K562 (cell line): ENCODE measurements at places on chromosomes 1 and 21. TPM values are rescaled to one million over a fixed set of nuclear protein-coding genes. Genes with fewer than 3 reads are reported as not detected.

Gene SAMD13
- 0.56 and 0.78 TPM in 2 replicates for total RNA-seq

- no peak for DNase-seq
Observed at GRCh38 chr1:27136236-27136551, 18.7 kb downstream of the SLC9A1 start.

GRCh38 chr1:179031284-179031683 is 5.6 kb downstream of the FAM20B start:
- no peak for DNase-seq

- no peak for DNase-seq
Observed at GRCh38 chr21:32712043-32712442, 15.8 kb downstream of the SYNJ1 start.

- DNase-seq: no peak
Observed at GRCh38 chr1:79817031-79817560, 810.6 kb upstream of the ADGRL4 start.

DNA sequence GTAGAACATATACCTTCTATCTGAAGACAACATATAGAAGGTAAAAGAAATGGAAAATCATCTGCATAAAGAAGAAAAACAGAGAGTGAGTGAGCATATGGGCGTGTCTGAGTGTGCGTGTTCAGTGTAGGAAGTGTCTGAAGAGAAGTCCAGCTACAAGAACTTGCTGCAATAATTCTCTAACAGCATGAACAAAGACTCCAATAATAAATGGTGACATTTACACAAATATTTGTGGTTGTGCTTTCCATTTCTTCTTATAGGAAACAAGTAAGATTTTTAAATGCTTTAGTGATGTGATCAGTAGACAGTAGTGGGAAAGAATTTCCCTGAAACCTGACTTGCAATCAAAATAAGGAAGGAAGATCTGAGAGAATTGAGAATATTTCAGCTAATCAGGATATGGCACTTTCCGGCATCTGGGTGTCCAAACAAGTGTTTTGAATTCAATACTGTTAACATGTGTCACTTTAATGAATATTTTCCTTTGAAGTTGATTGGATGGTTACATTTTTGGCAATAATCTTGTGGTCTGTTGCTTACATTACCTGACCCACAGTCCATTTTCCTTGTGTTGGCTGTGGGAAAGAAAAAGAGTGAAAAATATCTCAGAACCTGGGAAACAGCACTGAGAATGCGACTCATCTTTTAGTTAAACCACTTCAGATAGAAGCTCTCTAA is 154.0 kb downstream of the TGFB2 start:
- DNase-seq: no peak

Gene GSTM1
- not detected in 2 replicates for total RNA-seq

GRCh38 chr1:155999964-156000363 is 20.8 kb downstream of the SSR2 start:
- no peak for DNase-seq

DNA sequence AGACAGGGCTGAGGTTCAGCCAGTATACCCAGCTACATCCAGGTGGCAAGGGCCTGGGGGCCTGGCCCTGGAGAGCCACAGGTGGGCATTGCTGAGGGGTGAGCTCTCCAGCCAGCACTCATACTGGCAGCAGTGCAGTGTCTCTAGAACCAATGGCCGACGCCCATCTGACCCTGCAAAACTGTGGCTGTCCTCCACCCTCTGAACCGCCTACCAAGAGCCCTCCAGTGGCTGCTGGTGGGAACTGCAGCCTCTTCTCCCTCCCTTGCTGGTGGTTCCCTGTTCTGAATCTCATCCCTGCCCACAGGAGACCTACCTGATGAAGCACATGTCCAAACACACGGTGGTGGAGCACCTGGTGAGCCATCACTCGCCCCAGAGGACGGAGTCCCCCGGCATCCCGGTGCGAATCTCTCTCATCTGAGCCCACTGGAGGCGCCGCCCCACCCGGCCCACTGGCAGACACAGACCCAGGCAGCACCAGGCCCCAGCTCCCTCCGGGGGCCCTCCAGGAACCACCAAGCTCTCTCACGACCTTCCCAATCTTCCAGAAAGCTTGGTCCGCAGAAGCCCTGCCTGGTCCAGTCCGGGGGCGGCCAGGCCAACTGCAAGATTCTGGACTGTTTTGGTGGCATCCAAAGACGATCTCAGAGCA is 22.1 kb downstream of the A3GALT2 start:
- DNase-seq: peak; percentile 86
